ENCODE measurements at places on chromosomes 2 and 18.

GRCh38 chr18:11261486-11261885, 112.1 kb upstream of the PIEZO2 start:
- DNase-seq: no peak

- no peak for DNase-seq
Observed at GRCh38 chr2:69436596-69436937, 668 bp downstream of the NFU1 start.

DNA sequence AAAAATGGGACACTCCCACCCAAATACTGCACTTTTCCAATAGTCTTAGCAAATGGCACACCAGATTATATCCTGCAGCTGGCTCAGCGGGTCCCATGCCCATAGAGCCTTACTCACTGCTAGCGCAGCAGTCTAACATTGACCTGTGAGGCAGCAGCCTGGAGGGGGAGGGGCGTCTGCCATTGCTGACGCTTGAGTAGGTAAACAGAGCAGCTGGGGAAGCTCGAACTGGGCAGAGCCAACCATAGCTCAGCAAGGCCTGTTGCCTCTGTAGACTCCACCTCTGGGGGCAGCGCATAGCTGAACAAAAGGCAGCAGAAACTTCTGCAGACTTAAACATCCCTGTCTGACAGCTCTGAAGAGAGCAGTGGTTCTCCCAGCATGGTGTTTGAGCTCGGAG, 110.4 kb downstream of the CTIF start:
- no peak for DNase-seq

DNA sequence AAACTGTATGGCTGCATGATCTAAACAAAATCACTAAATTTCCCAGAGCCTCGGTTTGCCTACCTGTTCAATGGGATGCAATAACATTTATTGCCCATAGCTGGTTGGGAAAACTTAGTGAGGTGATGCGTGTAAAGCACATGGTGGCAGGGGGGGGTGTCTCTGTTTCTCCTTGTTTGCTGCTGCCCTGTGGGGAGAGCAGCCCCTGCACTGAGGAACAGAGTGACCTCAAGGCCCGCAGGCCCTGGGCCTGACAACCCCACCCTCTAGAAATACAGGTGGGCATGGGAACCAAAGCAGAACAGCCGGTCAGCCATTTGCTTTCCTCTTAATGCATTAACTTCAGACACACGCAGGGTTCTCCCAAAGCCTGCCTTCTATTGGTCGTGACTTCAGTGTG, 55.1 kb upstream of the SLC66A3 start:
- no peak for DNase-seq

DNA sequence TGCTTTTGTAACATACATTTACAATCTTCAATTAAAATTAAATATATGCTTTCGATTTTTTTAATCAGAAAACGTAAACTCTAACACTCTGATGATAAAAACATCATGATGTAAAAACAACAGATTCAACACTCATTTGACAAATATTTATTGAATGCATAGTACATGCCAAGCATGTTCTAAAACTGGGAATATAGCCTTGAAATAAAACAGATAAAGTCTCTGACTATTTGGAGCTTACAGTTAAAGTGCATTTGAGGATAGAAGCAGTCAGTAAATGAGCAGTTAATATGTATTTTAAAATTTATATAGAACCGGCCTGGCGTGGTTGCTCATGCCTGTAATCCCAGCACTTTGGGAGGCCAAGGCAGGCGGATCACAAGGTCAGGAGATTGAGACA, 47.8 kb downstream of the TMX3 start:
- no peak for DNase-seq

DNA sequence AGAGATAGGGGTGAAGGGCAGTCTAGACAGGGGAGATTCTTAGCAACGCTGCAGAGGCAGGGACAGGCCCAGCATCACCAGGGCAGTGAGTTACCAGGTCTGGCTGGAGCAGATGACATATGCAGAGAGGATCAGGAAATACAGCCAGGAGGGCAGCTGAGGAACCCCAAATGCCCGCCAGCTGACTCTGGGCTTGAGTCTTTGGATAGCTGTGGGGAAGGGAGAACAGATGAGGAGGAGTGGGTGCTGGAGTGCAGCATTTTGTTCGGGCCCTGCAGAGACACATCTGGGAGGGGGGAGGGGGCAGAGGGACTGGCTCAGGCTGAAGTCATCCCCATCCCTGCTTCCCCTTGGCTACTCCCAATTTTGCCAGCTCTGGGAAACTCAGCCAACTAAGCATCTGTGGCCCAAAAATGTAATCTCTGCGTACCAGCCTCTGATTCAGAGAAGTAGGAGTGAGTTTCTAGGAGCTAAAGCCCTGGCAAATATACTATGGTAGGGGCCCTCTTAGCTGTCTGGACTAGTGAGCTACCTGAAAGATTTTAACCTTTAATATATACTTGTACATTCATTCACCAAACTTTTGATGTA, 214.5 kb downstream of the ZBTB7C start:
- no peak for DNase-seq

GRCh38 chr2:113232740-113233139, 46.0 kb downstream of the PAX8 start:
- DNase-seq: no peak

DNA sequence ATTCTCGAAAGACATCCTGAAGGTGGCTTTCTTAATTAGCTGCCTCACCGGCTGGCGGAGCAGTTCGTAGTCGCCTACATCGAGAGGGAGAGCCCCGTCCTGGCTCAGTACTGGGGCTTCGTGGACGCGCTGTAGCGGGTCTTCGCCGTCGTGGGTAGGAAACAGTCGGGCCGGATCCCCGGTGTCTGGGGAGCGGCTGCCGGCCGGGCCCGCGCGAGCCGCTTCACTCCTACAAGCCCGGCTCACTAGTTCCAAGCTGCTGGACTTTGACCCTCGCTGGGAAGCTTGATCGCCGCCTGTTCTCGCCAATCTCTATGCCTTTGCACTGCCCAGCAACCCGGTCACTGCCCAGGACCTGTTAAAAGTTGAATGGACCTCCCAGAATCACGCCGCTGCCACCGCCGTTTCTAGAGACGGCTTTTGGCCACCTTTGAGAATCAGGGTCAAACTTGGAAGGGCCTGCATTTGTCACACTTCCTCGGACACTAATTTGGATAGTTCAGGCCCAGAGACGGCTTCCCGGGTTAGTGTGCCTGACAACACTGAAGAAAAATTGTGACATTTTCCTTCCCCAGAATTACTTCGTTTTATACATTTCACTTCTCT, 41.4 kb upstream of the AKAIN1 start:
- peak; percentile 4 for DNase-seq

- DNase-seq: no peak
Observed at GRCh38 chr2:225027061-225027762, 15.1 kb downstream of the DOCK10 start.

DNA sequence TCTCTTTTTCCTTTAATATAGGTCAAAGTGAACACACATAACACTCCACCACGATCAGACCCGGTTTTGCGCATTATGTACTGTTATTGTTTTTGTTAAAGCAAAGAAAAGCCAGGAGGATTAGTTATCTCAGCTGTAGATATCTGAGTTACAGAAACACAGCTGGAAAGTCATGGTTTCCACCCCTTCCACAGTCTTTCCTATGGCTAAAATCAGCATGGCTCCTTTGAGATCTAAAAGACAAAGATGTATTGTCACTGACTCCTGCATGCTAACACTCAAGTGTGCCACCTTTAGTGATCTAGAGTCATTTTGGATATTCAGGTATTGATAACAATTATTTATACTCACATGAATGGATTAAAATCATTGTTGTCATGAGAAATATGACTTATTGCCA, 260.0 kb downstream of the FIGN start:
- DNase-seq: no peak

- no peak for DNase-seq
Observed at GRCh38 chr18:39260565-39260964, 1695.0 kb upstream of the CELF4 start.

GRCh38 chr2:121805766-121806143, 50.3 kb downstream of the TSN start:
- no peak for DNase-seq

DNA sequence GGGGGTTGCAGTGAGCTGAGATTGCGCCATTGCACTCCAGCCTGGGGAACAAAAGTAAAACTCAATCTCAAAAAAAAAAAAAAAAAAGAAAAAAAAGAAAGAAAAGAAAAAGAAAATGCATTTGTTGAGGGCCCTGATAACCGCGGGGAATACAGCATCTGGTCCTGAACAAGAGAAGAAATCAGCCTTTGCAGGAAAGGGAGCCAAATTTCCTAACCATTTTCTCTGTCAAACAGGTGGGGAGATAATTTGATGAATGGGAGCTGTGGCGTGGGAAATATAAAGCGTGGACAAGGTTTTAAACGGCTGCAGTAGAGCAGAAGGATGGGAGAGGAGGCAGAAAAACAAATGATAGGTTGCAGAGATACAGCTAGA, 864 bp downstream of the E2F6 start:
- DNase-seq: no peak

GRCh38 chr2:19865151-19865550, 36.6 kb downstream of the TTC32 start:
- no peak for DNase-seq

DNA sequence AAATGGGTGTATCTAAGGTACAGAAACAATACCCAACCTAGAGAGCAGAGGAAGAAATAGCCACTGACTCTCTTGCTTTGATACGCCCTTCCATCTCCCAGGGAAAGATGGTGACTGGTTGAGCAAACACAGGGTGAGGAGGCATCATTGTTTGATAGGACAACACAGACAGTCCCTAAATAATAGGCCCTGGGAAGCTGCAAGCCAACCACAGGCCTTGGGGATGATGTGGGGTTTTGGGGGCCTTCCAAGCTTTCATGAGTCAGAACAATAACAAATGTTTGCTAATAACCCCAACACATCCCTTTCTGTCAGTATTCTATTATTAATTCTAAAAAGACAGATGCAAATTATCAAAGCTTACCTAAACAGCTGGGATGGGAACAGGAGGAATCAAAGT, 9.8 kb downstream of the LGALSL start:
- DNase-seq: no peak

DNA sequence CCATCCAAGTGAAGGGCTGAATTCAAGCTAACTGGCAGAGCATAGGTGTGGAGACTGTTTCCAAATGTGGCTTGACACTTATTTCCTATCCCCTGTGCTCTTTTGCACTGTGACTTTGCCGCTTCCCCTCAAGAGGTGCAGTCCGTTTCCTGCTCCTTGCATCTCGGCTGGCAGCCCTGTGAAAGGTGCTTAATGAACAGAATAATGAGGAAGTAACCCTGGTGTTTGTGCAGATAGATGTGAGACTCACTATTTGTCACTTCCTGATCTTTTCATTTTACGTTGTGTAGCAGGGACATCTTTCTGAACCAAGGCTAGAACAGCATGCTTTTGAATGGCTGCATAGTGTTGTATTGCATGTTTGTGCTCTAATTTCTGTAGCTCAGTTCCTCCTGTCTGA, 60.8 kb downstream of the CEP192 start:
- DNase-seq: no peak

- peak; percentile 53 for DNase-seq
Observed at GRCh38 chr2:113175042-113175628, 1.4 kb downstream of the PSD4 start.

- no peak for DNase-seq
Observed at GRCh38 chr2:190023860-190024259, 38.7 kb downstream of the MSTN start.

- no peak for DNase-seq
Observed at GRCh38 chr2:168722592-168722991, 79.8 kb upstream of the NOSTRIN start.

DNA sequence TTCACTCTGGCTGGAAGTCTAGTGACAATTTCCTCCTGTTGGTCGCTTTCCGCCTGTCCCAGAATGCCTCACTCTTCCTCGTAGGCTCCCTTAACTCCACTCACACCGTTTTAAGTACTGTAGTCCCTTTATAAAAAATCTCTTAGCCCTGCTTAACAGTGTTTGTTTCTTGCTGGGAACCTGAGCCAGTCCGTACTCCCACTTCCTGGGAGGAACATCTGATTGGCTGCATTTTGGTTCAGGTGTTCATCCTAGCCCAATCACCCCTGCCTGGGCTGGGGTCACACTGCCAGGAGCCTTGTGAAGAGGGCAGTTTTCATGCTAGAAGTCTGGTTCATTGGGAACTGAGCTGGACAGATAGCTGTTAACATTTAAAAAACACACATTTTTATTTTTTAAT, 25.6 kb upstream of the TOGARAM2 start:
- no peak for DNase-seq

DNA sequence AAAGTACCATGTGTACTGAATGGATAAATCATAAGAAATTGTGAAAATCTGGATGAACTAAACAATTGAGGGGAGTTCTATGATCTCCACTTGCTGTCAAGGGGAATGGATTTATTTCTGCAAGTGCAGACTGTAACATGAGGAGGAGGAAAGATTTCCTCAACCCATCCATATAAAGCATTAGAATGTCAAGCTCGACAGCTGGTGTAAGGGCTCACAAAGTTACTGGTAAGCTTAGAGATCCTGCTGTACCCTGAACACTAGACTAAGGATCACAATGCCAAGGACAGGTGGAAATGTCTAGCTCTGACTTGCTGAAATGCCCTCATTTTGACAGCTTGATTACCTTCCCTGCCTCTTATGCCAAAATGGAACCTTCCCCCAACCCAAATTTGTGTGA, 125.3 kb downstream of the TCF4 start:
- DNase-seq: no peak

DNA sequence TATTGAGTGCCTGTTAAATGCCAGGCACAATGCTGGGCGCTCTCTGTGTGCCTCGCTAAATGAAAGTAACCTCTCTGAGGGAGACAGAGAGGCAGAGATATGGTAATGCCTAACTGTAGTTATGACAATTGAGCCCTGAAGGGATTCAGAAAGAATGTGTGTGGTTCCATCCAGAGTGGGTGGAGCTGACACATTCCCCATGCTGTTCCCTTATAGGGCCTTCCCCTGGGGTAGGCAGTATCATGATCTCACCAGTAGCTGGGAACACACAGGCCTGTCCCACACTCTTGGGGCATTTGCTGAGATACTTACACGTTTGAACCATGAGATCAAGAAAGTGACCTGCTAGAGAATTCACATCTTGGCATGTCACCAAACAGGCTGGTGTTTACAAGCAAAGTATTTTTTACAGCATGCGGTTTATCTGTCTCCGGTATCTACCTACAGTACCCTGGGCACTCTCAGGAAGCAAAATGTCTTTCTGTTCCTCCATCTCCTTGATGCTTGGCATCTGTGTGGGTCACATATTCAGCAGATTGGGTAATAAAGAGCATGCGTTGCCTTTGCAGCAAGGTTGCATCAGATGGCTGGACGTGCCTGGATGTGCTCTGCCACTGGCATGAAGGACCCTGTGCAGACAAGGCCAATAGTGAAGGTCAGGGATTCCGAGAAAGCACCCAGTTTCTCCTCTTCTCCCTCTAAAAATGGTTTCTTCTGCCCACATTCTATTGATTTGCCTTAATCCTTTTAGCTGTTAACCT, 9.4 kb downstream of the CTIF start:
- no peak for DNase-seq

GRCh38 chr2:165070076-165070475, 114.8 kb upstream of the SLC38A11 start:
- DNase-seq: no peak

- no peak for DNase-seq
Observed at GRCh38 chr2:96957244-96957643, 29.1 kb downstream of the FAM178B start.

All from effector memory CD4-positive, alpha-beta T cell (primary cell).